ENCODE measurements at places on chromosomes 3 and 15.

DNA sequence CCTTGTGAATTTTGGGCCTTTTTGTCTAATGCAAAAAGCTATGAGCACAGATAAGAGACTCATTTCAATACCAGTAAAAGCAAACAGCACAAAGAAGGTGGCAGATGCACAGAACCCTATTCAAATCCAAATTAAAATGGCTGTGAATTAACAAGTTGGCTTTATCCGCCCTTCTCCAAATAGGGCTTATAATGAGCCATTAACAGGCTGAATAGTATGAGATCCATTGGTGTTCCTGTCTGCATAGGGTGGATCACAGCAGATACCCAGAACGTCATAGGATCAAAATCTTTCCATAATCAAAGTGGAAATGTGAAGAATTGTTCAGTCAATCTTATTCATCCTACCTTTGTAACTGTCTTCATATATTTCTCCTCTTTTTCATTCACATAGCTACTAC lies 282.4 kb upstream of the UMPS start:
- DNase-seq: no peak

DNA sequence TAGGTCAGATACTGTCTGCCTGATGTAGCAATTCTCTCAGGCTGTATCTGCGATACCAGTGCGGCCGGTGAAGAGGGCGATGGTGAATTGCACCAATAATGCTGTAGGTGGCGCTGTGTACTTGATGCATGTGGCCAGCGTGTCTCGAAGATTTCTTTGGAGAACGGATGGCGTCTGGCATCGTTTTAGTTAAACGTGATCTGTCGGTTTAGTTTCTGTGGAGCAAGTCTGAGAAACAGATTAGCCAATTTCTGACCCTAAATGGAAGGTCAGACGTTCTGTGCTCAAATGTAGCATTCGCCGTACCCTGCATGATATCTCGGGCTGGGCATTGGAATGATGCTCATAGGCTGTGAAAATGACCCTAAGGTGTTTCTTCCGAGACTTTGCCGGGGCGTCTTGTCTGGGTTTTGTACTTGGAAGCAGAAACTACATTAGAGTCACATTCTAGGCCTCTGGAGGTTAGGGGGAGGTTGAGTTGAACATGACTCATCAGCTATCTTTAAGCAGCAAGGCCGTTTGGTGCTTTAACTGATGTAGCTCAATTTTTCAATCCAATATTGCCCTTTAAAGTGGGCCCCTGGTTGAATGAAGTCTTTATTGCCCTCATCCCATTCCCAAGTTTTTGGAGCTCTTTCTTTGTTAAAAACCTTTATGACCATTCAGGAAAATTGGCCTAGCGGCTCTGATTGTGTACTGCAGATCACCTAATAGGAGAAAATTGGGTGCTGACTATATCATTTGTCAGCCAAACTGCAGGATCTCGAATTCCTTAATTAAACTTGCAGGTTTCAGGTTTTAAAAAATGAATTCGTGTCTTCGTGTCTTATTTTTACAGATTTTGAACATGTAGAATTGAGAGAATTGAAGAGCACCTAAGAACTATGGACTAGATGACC lies 80.0 kb downstream of the SQOR start:
- no peak for DNase-seq

DNA sequence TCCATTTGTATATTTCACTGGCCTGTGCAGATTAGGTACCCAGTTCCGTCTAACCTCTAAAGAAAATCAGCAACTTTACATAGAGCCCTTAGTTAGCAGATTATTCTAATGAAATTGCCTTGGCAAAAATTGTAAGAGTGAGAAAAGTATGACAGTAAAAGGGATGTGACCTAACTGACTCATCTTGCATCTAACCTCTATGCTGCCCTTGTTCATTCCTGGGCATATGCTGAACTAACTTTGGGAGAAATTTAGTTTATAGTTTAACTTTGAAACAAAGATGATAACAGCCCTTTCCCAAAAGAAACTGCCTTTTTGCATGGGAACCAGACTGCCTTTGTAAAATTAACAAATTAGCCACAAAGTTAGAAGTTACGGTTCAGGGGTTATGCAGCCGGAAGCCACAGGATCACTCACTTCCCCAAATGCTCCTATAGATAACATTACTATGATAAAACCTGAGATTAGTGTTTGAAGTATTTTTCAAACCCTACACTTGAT lies 839.8 kb upstream of the ALCAM start:
- DNase-seq: no peak

- DNase-seq: no peak
Observed at GRCh38 chr15:91279486-91279885, 179.4 kb downstream of the SV2B start.

- DNase-seq: no peak
Observed at GRCh38 chr3:149150436-149150835, 21.0 kb downstream of the HPS3 start.

GRCh38 chr3:46574243-46574646 lies 8.1 kb upstream of the LRRC2 start:
- no peak for DNase-seq

- no peak for DNase-seq
Observed at GRCh38 chr15:100542290-100542689, 13.5 kb upstream of the CERS3 start.
